ENCODE measurements at places on chromosomes 6 and 20.

- DNase-seq = no peak
Observed at GRCh38 chr20:24981790-24982189, 10.8 kb downstream of the APMAP start.

GRCh38 chr6:85015396-85015990 lies 251.1 kb upstream of the TBX18 start:
- DNase-seq = no peak

DNA sequence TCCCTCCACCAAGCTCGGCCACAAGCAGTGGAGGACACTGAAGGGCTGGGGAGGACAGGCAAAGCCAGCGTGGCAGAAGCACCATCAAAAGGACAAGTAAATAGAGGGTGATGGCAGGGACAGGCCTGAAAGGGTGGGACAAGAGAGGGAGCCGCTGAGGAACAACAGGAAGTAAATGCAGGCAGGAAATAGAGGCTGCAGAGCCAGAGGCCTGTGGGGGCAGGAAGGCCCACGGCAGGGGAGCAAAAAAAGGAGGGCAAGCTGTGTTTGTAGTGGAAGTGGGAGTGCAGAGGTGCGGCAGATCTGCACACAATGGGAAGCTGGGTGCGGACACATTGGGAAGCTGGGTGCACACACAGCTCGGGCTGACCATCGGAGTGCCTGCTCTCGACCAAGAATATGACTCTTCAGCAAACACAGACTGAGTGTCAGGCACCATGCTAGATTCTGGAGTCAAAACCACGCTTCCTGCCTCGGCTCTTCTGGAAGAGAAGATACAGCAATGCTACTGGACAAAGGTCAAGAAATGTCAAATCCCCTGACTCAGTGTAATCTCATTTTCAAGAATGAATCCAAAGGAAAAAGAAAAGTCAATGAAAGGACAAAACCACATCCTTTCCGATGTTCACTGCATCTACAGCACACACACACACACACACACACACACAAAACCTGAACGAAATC lies 40.4 kb upstream of the RAB22A start:
- DNase-seq = no peak

- DNase-seq = no peak
Observed at GRCh38 chr6:132495604-132496079, 17.3 kb downstream of the STX7 start.

GRCh38 chr6:148514091-148514845 lies 171.6 kb downstream of the SASH1 start:
- no peak for DNase-seq

DNA sequence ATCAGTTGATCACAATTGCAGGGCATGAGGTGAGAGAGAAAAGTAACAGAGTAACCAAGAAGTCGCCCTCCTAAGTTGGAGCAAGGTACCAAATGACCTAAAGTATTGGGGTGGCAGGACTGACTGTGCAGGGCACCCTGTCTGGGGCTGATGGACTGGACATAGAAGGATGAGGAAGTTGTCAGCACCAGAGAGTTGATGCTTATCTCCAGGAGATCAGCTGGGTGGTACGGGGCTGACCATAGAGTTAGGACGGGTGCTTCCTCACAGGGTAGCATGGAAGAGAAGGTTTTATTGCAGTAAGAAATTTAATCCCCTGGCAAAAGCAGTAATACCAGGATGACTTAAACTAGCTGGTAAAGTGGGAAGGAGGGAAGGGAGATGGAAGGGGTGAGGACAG lies 66.7 kb downstream of the TMEM170B start:
- no peak for DNase-seq

DNA sequence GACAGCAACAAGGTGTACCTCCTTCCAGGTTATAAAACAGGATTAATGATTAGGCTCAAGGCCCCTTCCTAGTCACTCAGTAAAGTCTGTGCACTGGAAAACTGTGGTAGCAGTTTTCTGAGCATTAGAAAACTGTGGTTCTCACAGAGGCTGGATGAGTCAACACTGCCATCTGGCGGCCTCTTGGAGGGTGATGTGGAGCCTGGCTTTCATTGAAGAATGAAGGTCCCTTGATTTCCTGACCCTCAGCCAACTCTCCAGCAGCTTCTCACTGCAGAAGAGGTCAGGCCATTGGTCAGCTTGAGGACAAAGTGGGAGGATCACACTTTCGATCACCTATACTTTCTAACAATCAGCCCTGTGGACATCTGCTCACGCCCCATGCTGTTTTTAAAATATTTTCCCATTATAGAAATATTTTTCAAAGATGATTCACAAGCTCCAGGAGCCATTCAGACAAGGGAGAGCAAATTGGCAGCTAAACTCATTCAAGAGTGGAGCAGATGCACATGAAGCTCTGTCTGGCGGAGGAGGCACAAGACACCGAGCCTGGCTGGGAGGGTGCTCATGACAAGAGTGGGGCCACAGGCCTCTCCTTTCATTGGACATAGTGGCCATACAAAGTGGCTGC lies 23.2 kb downstream of the PSMB1 start:
- DNase-seq = peak; percentile 65

- no peak for DNase-seq
Observed at GRCh38 chr6:112439010-112439409, 91.9 kb downstream of the RFPL4B start.

DNA sequence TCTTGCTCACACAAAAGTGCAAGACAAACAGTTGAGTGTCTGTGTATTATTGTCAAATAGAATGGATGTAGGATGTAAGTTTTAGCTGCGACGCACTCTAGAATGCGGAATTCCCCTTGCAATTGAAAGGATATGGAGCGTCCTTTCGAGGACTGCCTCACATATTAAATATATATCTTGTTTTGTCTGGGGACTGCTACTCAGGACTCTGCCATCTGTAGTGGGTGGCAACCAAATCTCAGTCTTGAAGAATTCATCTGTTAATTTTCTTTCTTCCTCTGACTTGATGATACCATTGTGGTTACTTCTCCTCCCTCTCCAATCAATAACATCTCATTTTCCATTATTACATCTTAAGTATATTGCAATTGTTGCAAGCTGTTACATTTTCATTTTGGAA lies 121.6 kb downstream of the SOX4 start:
- no peak for DNase-seq

DNA sequence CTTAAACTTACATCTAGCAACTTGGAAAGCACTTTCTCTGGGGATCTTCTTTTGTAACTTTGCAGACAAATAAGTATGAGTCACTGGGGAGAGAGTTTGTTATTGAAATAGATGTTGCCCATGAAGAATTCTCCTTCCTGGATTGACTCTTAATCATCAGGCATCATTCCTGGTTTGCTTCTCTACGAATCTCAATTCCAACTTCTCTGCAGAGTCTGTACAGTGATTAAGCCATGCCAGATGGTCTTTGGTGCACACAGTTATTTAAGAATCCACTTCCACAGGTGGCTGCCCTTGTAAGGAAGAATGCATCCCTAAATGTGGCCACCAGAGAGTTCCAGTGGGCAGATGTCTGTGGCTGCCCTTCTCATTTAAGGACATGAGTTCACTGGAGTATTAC lies 25.7 kb downstream of the MYCT1 start:
- no peak for DNase-seq

DNA sequence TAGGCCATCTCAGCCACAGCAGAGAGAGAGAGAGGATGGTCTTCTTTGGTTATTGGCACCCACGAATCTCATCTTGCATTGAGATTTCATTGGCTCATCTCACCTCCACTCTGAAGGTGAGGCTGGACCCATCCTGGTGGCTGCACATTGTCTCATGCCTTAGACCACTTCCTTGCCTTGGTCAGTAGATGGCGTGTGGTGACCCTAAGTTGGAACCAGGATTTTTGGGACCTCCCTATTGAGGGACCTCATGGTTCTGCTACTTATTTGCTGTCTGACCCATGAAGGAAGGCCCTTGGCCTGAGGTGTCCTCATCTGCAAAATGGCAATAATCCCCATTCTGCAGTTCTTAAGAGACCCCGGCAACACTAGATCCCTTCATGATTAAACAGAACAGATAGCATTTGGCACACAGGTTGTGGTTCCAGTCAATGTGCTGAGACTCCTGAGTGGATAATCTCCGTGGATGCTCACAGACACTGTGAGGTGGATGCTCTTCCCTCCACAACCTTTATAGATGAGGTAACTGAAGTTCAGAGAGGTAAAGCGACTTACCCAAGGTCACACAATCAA lies 21.5 kb upstream of the AAR2 start:
- no peak for DNase-seq

DNA sequence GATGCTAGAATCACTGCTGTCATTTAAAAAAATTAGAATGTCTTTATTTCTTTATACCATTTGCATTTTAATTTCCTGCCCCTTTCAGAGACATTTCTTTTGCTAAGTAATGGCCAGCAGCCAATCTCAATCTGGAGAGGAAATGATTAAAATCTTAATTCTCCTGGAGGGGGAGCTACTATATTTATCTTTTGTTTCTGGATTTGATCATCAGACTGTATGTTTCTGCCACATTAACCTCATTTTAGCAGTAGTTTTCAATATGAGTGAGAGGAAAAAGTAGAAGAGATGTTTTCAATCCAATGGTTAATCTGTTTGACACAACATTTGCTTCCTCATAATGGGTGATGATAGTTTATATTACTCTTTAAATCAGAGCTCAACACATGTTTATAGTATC lies 138.0 kb downstream of the FUT9 start:
- DNase-seq = no peak

- no peak for DNase-seq
Observed at GRCh38 chr6:15398633-15399275, 152.9 kb downstream of the JARID2 start.

- no peak for DNase-seq
Observed at GRCh38 chr6:163310973-163311383, 103.5 kb upstream of the QKI start.

DNA sequence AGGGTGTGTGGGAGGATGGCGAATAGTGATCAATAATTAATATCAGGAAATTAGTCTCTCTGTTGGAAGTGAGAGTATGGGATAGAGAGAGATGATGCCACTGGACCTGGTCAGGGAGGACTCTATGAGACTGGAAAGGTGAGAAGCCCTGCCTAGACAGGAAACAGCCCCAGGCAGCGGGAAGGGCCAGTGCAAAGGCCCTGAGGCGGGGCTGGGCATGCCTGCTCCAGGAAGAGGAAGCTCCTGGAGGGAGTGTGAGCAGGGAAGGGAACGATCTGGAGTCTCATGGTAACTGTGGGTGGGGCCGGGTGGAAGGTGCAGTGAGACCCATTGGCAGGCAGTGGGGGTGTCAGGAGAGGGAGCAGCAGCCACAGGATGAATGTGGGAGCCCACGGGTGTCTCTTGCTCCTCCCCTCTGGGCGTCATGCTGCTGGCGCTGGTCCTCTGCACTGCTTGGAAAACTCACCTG lies 1.8 kb upstream of the CST3 start:
- DNase-seq = no peak

DNA sequence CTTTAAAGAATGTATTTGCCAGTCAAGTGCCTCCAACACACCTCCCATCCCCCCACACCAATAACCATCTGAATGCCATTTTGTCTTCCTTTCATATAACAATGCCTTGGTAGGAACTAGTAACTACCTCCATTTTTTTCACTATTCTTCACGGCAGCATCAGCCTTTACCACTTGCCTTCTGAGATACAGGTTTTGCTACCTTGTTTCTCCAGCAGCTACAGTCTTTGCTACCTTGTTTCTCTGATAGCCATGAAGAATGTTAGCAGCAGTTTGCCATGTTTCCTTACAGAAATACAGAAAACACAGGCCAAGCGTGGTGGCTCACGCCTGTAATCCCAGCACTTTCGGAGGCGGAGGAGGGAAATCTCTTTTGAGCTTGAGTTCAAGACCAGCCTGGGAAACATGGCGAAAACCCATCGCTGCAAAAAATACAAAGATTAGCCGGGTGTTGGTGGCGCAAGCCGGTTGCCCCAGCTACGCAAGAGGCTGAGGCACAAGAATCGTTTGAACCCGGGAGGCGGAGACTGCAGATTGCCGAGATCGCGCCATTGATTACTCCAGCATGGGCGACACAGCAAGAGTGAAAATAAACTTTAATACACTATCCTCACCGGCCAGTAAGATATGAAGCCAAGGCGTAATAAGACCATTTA lies 100.9 kb downstream of the HFE start:
- DNase-seq = no peak

GRCh38 chr6:55654445-55654844 lies 75.5 kb upstream of the HMGCLL1 start:
- DNase-seq = no peak

DNA sequence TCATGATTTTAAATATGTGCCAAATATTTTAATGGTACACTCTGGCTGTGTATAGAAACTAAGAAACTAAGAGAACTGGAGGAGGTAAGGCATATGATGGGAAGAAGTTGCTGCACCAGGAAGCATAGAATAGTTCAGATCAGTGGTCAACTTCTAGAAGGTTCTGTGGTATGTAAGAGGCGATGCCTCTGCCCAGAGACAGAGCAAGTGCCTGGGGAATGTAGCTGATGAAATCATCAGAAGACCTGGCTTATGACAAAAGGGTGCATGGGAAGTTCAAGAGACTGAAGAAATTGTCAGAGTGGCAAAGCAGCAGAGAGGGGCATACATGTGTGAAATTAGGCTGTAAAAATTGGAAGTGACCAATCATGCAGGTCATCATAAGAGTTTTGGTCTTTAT lies 580.8 kb downstream of the BMP2 start:
- DNase-seq = no peak

DNA sequence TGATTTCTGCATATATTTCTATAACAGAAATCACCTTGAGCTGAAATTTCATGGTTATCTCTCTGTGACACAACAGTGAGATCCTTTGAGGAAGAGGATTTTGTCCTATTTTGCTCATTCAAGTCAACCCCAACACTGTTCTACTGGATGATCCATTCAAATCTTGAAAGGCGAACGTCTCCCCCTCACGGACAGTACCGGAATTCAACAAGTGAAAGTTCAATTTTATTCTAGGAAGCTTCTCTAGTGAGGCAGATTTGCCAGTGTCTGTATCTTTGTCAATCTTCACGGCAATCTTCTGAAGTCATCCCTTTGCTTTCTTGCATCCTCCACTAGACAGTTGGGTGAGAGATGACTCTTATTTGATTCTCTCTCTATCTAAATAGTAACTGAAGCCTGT lies 91.7 kb upstream of the PDE7B start:
- no peak for DNase-seq

All from anterior cingulate cortex (tissue), 58 donors.